ENCODE measurements at places on chromosomes 6 and 20.

DNA sequence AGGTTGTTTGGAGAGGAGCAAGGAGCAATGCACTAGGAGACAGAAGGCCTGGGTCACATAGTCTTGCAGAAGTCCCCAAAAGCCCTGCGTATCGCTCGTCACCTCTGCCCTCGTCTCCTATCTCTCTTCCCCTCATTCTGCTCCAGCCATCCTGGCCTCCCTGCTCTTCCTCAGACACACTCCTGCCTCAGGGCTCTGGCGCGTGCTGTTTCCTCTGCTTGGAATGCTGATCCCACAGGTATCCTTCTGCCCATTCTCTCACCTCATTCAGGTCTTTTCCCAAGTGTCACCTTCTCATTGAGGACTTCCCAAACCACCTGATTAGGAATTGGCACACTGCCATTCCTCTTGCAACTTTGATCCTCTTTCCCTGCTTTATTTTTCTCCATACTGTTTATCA is 9.0 kb upstream of the SLC2A10 start:
- DNase-seq, result no peak

DNA sequence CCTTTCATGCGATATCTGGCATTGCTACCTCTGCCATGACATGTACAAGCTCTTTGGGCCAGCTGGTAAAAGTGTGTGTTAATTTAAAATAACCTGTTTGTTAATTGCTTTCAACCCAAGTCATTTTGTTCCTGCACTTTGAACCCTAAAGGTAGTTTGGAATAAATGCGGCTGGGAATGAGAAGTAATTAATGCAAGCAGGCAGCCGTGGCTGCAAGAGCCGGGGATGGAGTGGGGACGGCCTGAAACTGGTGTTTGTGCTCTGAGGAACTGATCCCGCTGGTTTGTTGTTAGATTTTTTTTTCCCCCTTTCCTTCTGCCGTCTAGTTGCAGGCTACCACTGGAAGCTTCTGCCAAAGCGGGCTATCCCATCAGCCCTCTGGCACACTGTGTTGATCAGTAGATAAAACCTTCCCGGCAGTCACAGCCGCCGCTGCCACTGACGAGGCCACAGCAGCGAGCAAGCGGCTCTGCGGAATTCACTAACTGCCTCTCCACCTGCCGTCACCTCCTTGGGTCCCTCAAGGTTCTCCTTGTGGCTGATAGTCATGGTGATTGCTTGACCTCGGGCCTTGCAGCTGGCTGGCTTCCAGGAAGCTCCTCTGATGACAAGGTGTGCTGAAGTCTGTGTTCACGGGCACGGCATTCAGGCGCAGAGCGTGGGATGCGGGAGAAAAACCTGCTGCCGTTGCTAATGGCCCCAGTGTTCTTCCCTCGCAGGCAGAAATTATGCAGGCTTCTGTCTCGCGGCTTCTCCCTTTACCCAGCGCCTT is 315.9 kb downstream of the TFAP2A start:
- DNase-seq, result no peak

- DNase-seq, result no peak
These were observed 8.2 kb upstream of the STXBP5 start for GRCh38 chr6:147195987-147196386.

- DNase-seq, result no peak
These were observed 191.8 kb upstream of the ARG1 start for GRCh38 chr6:131381052-131381708.

GRCh38 chr20:37941332-37941731 is 38.4 kb downstream of the VSTM2L start:
- no peak for DNase-seq

GRCh38 chr20:38152175-38152620 is 12.9 kb downstream of the TGM2 start:
- DNase-seq, result peak; percentile 23

- no peak for DNase-seq
These were observed 88.1 kb downstream of the RSPH3 start for GRCh38 chr6:158911746-158912480.
